Stimulated activated CD8-positive, alpha-beta memory T cell treated with anti-CD3 and anti-CD28 coated beads, Interleukin-15, amount 100 ng/mL, for 48 hours (primary cell): ENCODE measurements at places on chromosomes 3 and 15.

DNA sequence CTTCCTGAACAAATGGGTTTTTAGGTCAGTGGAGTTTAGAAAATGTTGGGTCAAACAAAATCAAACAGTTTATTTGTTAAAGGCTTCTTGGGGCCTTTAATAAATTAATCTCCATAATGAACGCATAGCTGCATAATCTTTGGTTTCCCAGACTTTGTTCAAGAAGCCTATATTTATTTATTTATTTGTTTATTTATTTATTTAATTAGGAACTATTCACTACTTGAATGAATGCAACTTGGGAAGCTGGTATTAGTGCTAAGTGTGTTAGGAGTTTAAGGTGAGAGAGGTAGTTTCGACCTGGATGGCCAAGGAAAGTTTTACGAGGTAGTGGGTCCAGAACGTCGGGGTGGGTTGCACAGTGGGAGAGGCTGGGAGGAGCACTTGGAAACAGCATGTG, 281.9 kb upstream of the C2CD4B start:
- DNase-seq = no peak

DNA sequence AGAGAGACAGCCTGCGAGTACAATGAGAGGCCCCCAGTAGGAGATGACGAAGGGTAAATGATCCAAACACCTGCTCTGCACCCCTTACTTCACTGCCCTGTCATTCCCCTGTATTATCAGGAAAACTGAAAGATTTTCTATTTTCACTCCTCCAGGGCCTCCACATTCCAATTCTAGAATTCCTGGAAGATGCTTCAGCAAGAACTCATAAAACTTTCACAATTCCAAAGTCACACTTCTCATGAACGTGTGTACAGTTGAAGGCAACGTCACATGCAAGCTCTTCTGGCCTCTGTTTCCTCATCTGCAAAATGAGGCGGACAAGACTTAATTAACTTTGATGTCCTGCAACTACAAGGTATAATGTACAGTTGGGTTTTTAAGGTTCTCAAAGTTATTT, 62.8 kb upstream of the SPATA12 start:
- no peak for DNase-seq

DNA sequence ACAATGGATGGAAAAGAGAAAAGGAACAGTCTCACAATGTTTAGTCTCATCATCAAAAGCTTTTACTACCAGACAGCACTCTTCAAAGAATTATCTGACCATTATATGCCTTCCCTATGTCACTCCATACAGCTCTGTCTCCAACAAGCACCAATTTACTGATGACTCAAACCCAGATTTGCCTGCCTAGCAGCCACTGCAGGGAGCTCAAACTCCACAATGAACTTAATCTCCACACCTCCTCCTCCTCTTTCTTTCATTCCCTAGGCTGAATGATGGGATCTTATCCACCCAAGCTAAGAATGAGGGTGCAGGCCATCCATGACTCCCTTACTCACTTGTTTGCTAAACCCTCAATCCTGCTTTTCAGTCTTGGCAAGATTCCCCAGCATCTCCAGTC, 45.5 kb downstream of the NBEAL2 start:
- DNase-seq = no peak

DNA sequence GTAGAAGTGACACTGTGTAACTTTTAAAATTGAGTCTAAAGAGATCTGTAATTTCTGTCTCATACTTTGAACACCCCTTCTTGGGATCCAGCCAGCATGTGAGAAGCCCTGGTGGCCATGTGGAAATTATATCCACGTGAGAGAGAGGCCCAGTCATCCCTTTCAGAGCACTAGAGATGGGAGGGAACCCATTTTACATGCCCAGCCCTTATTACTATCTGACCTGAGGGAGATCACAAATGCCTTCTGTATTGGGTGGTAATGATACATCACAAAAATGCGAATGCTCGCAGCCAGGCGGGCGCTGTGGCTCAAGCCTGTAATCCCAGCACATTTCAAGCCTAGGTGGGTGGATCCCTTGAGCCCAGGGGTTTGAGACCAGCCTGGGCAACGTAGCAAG, 27.3 kb upstream of the TRAK1 start:
- no peak for DNase-seq

DNA sequence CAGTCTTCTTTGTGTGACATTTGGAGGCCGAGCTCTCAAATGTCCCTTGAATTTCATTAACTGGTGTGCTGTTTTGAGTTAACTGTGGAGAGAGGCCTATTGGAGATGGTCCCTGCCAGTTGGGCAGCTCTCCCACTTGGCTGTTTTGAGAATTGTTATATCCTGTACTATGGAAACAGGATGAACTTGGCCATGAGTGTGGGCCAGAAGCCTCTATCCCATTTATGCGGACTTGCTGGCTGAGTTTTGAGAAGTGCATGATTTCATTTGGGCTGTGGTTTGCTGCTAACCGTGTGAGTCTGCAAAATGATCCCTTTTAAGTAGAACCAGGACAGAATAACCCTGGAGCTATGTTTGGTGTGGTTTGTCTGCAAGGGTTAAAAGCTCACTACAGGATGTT, 366.0 kb downstream of the PTPRG start:
- no peak for DNase-seq

DNA sequence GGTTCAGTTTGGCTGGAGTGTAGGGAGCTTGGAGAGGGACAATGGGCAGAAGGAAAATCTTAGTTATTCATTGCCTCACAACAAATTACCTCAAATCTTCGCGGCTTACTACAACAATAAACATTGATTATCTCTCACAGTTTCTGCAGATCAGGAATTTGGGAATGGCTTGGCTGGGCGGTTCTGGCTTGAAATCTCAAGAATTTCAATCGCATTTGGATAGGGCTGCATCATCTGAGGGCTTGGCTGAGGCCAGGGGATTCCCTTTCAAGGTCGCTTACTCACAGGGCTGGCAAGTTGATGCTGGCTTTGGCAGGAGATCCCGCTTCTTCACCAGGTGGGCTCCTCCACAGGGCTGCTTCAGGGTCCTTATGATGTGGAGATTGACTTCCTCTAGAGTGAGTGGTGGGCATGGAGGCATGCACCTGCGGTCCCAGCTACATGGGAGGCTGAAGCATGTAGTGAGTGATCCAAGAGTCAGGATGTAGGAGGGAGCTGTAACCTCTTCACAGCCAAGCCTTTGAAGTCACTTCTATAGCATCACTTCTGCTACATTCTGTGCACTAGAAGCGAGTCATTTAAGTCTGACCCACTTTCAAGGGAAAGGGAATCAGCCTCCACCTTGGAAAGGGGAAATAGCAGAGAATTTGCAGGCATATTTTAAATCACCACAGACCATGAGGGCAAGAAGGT, 63.1 kb downstream of the CDC25A start:
- no peak for DNase-seq

GRCh38 chr3:41188306-41188705, 11.0 kb upstream of the CTNNB1 start:
- no peak for DNase-seq

DNA sequence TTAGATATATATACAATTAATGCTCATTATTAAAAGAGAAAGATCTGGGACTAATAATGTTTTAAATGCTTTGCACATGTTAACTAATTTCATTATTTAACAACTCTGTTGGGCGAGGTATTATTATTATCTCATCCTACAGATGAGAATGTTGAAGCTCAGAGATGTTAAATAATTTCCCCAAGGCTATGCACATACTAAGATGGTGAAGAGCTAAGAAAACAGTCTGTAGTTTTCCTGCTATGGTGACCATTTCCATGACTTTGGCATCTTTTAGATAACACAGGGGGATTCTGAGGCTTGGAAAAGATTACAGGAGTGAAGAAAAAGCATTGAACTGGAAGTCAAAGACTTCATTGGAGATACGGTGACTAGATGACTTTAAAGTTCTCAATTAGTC, 226.7 kb downstream of the ZMAT3 start:
- no peak for DNase-seq
